ENCODE measurements at places on chromosomes 2 and 18.

GRCh38 chr2:110678457-110679336 lies 834 bp upstream of the BUB1 start:
- DNase-seq: no peak

DNA sequence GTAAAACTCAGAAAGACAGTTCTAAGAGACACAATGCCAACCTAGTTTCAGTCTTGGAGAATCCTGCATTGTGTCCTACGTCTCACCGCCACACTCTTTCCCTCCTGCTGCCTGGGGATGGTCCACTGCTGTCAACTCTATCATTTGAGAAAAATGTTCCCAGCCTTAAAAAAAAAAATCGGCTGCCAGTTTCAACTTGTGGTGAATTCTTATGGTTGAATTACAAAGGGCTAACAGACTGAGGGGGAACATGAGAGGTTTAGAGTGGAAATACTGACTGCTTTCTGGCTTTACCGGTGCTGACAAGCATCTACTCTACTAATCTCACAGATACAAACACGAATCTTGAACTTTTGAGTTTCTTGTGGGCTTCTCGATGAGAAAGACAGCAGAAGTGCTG lies 74.0 kb downstream of the NAB1 start:
- DNase-seq: no peak

DNA sequence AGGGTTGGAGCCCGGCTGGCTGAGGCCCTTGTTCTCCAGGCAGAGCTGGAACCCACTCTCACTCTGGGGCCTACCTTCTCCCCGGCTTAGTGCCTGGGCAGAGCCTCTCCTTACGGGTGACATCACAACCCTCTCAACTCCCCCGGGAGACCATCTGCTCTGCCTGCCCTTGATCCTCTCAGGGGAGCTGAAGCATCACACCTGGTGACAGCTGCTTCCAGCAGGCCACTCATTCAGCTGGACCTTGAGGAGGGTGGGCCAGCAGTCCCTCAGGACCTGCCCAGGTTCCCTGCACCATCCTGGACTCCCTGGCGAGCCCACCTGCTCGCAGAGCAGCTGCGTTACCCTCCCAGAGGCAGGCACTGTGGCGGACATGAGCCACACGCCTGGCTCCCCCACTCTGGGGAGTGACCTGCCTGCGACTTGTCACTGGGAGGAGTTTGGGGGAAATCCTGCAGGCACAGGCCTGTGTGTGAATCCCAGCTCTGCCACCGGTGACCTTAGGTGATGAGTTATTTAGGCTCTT lies 13.1 kb downstream of the HS6ST1 start:
- no peak for DNase-seq

DNA sequence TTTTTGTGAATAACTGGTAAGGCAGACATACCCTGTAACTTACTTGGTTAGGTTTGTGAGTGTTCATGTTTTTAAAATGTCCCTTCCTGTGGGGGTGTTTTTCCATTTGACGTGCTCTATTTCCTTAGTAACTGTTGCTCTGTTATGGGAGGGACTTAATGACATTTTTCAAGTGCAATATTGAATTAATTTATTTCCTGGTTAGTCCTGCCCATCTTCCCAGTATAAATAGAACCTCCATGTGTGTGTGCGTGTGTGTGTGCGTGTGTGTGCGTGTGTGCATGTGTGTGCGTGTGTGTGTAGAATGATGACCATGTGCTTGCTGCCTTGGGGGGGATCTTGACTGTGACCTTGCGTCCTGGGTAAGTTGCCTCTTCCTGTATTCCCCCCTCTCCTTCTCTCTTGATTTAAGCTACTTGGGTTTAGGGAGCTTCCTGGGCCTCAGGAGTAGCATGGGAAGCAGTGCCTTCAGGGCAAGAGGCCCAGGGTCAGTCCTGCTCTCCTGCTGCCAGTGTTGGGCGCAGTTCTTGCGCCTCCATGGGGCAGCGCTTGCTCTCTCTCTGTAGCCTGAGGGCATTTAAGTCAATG lies 163.9 kb downstream of the LDLRAD4 start:
- peak; percentile 80 for DNase-seq

- DNase-seq: peak; percentile 10
Measured at GRCh38 chr2:171688129-171688465, 828 bp downstream of the DYNC1I2 start.

DNA sequence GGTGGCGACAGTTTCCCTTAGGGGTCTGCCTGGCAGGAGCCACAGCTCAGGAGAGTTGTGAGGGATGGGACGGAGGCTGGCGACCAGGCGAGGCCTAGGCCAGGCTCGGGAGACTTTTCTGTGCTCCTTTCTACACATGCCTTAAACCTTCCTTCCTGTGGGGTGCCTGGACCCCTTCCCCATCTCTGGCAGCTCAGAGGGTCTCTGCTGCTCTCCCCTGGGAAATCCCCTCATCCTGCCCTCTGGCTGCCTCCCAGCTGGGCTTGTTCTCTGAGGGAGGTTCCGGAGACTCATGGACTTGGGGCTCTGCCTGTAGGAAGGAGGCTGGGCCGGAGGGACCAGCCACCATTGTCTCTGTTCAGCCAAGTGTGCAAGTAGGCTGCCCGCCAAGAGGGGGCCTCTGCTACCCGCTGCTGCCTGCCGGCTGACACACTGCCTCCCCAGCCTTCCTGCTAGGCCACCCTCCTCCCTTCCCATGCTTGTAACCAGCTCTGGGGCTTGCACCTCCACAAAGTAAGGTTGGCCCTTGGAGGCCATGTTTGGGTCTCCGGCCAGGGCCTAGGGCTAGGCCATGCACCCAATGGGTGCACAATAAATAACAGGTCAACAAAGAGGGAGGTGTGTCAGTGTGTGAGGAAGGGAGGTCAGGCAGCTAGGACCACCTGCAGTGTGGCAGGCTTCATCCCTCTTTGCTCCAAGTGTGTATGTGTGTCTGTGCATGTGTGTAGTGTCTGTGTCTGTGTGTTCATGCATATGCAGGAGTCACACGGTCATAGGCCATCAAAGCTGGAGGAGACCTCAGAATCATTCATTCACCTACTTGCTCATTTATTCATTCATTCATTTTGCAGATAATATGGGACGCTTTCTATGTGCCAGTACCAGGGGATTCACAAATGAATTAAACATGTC lies 28.8 kb downstream of the PSD4 start:
- no peak for DNase-seq

DNA sequence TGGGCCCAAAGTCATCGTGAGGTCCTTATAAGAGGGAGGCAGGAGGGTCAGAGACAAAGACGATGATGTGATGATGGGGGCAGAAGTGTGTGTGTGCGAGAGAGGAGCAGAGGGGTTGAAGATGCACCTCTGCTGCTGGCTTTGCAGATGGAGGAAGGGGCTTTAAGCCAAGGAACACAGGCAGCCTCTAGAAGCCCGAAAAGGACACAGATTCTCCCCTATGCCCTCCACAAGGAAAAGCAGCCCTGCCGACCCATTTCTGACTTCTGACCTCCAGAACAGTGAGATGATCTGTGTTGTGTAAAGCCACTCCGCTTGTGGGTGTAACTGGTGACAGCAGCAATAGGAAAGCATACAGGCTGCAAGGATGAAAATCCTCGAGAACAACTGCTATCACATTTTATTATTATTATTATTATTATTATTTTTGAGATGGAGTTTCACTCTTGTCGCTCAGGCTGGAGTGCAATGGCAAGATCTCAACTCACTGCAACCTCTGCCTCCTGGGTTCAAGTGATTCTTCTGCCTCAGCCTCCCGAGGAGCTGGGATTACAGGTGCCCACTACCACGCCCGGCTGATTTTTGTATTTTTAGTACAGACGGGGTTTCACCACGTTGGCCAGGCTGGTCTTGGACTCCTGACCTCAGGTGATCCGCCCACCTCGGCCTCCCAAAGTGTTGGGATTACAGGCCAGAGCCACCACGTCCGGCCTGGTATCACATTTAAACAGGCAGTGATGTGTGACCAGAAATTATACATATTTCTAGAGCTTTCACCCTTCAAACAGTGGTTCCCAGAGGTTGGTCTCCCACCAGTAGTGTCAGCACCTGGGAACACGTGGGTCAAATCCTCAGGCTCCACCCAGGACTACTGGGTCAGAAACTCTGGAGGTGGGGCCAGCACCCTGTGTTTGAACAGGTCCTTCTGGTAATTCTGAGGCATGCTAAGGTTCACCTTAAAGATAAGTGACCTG lies 170.5 kb downstream of the TGIF1 start:
- DNase-seq: no peak

GRCh38 chr2:38353402-38353801 lies 23.7 kb downstream of the ATL2 start:
- DNase-seq: no peak

GRCh38 chr2:658426-658825 lies 18.8 kb downstream of the TMEM18 start:
- DNase-seq: no peak

- DNase-seq: no peak
Measured at GRCh38 chr2:55173438-55174054, 58.5 kb downstream of the CLHC1 start.

DNA sequence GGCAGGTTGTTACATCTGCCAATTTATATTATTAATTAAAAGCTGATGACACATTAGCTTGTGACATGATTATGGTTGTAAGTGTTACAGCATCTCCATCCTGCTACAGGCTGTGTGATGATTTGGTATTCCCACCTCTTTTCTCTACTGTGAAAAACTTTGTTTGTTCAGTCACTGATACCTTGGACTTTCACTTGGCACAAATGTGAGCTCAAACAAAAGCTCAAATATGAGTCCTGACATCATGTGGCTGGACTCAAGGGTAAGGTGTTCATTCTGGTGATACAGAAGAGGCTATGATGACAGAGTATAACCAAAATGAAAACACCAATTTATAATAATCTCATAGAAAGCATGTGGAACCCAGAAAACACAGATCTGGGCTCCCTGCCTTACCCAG lies 11.4 kb upstream of the IL36A start:
- DNase-seq: no peak

Measured in fibroblast of gingiva (primary cell).